ENCODE measurements at places on chromosomes 12 and 14. TPM values are rescaled to one million over a fixed set of nuclear protein-coding genes. Genes with fewer than 3 reads are reported as not detected.

POTEG gene
- not detected for total RNA-seq

LRRC9 gene
- not detected for total RNA-seq

SEL1L gene
- total RNA-seq: 34.4 TPM

KRT83 gene
- not detected for total RNA-seq

HSPA2 gene
- 11.0 TPM for total RNA-seq

GAS2L3 gene
- total RNA-seq: 19.3 TPM

B3GNT4 gene
- total RNA-seq: not detected

GLIPR1L2 gene
- not detected for total RNA-seq

VCPKMT gene
- 2.1 TPM for total RNA-seq

MYF6 gene
- 136 TPM for total RNA-seq

PARP2 gene
- total RNA-seq: 8.4 TPM

SLC5A8 gene
- under 0.01 TPM for total RNA-seq

DTX1 gene
- 3.1 TPM for total RNA-seq

EIF2S3B gene
- 1.0 TPM for total RNA-seq

TAS2R14 gene
- 6.8 TPM for total RNA-seq

GNPTAB gene
- total RNA-seq: 10.4 TPM

YARS2 gene
- 31.3 TPM for total RNA-seq

CCDC60 gene
- not detected for total RNA-seq

LGR5 gene
- 4.7 TPM for total RNA-seq

MYO1A gene
- total RNA-seq: not detected

IGF1 gene
- 12.5 TPM for total RNA-seq

AMN gene
- 1.0 TPM for total RNA-seq

All from skeletal muscle tissue (tissue), 5 donors.